ENCODE measurements at places on chromosomes 1 and 21.

- no peak for DNase-seq
Observed at GRCh38 chr1:70204139-70204538, 1.2 kb downstream of the LRRC40 start.

GRCh38 chr21:46455575-46456385, 2.9 kb upstream of the DIP2A start:
- DNase-seq: no peak

DNA sequence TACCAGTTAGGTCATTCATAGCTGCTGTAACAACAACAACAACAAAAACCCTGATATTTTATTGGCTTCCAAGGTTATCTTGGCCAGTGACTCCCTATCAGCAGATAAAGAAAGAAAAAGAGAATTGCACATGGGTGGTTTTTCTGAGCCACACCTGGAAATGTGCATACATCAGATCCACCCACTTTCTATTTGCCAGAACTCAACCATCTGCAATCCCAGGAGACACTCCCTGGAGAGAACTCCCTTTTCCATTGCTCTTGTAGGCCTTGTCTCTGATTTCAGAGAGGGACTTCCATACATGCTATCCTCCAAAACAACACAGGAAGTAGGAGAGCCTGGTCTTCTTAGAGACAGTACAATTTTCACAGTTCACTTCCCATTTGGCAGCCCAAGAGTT, 74.9 kb upstream of the ZC3H11B start:
- no peak for DNase-seq

GRCh38 chr1:85606414-85606800, 25.8 kb downstream of the CCN1 start:
- DNase-seq: no peak

DNA sequence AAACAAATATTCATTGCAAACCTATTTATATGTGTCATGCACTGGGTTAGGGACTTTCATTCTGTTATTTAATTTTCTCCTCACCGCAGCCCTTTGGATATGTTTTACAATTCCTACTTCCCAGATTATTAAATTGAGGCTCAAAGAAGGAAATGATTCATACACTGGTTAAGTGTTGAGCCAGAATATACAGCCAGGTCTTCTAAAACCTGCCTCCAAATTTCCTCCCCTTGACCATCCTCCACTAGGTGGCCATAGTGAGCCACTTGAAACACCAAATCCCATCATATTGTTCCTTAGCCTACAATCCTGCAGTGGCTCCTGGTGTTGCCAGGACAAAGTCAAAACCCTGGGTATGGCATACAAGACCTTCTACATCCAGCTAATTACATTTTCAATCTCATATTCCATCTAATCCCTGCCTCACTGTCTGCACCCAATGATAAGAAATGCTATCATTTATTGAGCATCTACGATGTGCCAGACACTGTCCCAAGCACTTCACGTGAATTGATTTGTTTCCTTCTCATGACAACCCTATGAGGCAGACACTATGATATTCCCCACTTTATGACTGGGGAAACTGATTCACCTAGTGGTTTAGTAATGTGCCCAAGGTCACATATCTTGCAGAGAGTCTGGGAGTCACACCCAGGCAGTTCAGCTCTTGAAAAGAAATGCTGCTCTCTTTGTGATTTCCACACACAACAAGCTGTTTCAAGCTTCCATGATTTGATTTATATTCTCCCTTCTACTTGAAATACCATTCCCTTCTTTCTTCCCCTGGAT, 23.6 kb upstream of the KIRREL1 start:
- no peak for DNase-seq

DNA sequence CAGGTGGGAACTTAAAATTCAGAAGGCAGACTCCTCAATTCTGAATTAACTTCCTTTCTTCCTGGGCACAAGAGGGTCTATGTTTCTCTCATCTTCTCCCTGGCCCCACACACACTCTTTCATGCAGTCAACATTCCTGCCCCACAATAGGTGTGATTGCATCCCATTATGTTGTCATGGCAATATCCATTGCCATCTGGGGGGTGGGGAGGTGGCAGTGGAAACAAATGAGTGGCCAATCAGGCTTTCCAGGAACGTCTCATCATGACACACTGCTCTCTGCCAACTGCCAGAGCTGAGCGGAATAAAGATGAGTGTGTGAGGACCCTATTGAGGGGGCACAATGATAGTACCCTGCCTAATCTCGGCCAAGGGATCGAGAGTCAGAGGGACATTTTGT, 80.4 kb downstream of the KCND3 start:
- DNase-seq: no peak

DNA sequence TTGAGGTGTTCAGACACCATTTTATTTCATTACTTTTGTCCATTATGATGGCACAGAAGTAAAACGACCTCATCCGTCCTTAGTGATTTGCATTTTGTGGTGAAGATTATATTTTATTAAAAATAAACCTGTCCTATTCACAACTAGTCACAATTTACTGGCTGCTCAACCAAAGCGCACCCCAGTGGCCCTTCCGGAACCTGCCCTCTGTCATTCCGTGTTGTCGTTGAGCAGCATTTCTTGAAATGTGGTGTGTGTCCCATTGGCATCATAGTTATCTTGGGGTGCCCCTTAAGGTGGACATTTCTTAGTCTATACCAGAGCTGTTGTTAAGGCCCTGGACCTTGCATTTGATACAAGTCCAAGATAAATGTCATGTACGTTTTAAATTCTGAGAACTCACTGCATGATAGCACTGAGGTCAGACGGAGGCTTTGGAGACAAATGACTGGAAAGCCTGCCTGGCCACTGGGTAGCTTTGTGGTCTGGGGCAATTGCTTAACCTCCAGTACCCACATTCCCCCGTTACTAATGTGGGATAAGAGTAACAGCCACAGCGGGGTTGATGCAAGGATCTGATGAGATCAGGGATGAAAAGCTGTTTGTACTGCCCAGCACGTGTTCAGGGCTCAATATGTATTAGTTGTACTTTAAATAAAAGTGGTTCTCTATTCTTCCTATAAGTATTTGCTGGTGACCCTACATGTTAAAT, 36.2 kb downstream of the BACH1 start:
- no peak for DNase-seq

- DNase-seq: no peak
Observed at GRCh38 chr1:109977225-109977624, 7.3 kb upstream of the AHCYL1 start.

DNA sequence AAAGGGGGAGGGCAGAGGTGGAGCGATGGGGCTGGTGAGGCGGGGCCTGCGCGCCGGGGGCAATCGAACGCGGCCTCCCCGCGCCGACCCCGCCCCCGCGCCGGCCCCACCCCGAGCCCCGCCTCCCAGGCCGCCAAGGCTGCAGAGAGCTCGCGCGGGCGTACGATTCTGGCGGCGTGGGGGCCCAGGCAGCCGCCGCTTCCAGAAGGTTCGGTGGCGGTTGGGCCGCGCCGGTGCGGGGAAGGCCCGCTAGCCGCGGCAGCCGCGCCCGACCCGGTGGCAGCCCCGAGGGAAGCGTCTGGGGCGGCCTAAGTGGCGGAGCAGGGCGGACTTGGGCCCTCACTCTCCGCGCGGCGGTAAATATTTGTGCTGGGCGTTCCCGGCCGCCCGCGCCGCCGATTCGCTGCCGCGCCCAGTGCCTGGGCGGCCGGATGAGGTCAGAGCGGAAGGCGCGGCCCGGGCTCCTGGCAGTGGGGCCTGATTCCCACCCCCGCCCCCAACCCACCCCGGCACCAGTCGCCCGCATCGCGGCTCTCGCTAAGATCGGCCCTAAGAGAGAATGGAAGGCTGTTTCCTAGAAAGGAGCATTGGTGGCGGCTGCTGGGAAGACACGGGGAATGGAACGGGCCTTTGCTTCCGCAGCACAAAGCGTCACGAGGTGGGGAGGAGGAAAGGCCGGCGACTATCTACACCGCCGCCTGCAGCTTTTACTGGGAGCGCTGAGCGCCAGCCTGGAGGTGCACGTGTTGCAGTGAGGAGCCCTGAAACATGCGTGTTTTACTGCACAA, at the start of gene ACOT7:
Gene ACOT7 (minus strand): TSS at position 368 of the 788 bp plus-strand sequence. CDS start 368 bp downstream, outside the sequence.
- peak; percentile 46 for DNase-seq

DNA sequence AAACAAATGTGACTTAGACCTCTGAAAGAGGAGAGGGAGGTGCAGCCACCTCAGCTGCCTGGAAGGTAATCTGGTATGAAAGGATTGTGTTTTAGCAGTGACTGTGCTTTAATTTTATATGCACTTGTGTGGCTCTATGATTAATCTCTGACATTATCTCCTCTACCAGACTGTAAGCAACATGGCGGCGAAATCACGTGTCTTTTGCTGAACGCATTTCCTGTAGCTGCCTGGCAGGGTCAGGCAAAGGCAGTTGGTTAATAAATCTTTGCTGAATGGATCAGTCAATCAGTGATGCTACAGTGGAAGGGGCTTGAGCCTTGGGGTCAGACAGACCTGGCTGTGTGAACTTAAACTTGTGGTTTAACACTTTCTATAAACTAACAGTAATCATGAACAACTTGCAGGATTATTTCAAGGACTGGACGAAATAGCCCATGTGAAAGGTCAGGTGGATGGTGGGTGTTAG, 96.9 kb downstream of the ADSS2 start:
- DNase-seq: no peak

DNA sequence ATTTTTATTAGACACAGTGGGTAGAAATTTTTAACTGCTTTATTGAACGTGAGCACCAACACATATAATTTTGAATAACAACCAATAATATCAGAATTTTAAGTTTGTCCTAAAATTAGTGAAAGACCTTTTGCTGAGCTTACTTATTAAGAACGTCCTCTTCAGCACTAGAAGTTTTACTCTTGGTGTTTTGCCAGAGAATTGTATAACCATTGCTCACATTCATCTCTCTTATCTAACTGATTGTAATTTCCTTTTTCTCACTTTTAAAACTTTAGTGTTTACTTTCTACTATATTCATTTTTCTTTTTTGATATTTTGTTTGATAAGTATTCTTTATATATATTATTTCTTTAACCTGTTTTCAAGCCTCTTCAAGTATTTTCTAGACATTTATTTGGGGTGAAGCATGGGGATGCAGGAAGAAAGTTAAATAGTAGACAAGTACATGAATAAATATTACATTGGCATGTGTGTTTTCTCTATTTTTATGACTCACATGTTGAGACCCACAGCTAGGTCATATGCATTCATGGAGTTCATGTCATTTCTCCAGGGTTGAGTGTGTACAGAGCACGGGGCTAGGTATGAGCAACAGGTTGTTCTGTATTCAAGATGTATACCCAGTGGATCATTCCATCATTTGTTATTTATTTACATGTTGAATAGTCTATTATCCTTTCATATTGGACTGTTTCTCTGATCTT, 90.6 kb downstream of the ATP6V1G3 start:
- DNase-seq: no peak

GRCh38 chr1:14094611-14095400, 394.8 kb downstream of the PRDM2 start:
- peak; percentile 4 for DNase-seq

- no peak for DNase-seq
Observed at GRCh38 chr1:8677782-8678181, 139.7 kb downstream of the RERE start.

DNA sequence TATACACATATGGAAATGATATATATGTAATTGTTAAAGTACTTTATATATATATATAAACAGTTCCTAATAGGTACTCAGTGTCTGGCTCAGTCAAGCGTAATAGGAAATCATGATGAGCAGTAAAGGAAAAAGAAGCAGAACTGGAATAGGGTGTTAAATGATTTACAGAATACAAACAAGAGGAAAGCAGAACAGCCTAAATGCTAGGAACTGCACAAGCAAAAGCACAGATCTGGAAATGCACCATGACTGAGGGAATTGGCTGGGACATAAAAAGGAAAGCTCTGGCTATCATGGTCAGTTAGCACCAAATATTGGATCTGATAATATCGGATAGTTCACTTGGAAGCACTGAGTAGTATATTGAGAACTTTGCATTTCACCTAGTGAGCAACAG, 51.8 kb downstream of the SLC44A5 start:
- DNase-seq: no peak

DNA sequence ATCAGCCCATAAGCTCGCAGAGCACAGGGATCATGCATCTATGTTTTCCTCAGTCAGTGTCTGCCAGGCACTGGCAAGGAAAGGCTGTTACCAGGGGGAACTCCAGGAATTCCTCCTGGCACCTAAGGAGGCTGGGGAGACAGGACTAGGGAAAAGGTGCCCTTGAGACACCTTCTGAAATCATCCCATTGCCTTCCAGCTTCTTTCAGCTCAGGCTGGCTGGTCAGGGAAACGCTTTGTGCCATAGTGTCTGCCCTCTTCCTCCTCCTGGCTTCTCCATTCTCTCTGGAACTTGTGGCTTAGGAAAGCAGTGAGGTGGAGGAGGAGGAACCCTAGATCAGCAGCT, 13.8 kb downstream of the LMNA start:
- no peak for DNase-seq

GRCh38 chr1:155691992-155692528, 3.2 kb downstream of the DAP3 start:
- DNase-seq: no peak

- no peak for DNase-seq
Observed at GRCh38 chr1:29180497-29181412, 945 bp downstream of the SRSF4 start.

- DNase-seq: peak; percentile 44
Observed at GRCh38 chr21:23016617-23017016, 2018.4 kb downstream of the NCAM2 start.

DNA sequence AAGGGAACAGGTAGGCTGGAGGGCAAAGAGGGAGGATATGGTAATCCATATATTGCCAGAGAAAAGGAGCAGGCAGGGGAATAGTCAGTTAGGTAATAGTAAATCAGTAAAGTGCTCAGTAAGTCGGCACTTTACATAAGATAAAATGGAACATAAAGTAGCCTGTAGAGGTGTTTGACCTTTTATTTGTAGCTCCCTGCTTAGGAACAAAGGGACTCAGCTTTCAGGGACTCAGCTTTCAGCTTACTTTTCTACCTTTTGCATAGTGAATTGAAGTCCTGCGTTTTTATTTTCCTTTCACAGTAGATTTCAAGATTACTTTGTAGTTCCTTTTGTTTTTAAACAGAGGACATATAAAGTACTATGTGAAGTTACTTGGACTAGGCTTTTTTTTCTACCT, 87.3 kb downstream of the ITSN1 start:
- no peak for DNase-seq

DNA sequence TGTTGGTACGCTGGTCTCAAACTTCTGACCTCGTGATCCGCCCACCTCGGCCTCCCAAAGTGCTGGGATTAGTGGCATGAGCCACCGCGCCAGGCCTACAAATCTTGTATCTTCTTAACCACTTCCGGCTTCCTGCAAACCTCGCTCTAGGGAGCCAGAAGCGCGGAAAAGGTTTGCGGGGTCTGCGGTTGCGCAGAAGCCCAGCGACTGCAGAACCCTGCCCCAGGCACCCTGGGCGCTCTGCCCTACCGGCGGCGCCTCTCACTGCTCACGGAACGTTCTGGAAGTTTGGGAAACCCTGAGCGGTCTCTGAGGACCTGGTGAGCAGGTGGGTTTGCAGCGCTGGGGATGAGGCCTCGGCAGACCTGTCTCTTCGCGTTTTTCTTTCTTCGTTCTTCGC, at the start of gene C1orf146:
Gene C1orf146 (plus strand): TSS at position 195 of the 400 bp plus-strand sequence. CDS start 13,506 bp downstream, outside the sequence.
- no peak for DNase-seq

GRCh38 chr1:218164930-218165700, 120.0 kb upstream of the RRP15 start:
- no peak for DNase-seq

Data from SHP77 treated with DMSO at 0.1 percent for 48 hours (cell line).